Suppressor macrophage treated with lipopolysaccharide for 4 hours (primary cell): ENCODE measurements at places on chromosomes 3 and 15.

- no peak for DNase-seq
These were observed 658.8 kb upstream of the SGO1 start for GRCh38 chr3:20844851-20845250.

GRCh38 chr3:152243301-152243711 lies 25.4 kb upstream of the MBNL1 start:
- no peak for DNase-seq

DNA sequence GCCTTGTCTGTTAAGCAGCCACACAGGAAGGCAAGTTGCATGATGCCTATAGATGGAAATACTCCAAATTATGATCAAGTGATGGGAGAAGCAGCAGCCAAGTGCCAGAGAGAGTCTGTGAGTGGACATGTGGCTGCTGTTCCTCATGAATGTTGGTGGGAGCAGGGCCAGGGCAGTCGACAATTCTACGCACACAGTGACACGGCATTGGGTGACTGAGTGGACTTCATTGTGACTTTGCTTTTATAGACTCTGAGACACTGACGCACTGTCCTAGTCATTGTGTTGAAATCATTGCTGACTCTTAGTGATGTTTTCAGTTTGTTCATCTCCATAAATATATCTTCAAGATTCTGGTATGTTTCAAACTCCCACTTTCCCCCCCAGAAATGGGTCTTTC lies 246.3 kb upstream of the SEMA6D start:
- no peak for DNase-seq

DNA sequence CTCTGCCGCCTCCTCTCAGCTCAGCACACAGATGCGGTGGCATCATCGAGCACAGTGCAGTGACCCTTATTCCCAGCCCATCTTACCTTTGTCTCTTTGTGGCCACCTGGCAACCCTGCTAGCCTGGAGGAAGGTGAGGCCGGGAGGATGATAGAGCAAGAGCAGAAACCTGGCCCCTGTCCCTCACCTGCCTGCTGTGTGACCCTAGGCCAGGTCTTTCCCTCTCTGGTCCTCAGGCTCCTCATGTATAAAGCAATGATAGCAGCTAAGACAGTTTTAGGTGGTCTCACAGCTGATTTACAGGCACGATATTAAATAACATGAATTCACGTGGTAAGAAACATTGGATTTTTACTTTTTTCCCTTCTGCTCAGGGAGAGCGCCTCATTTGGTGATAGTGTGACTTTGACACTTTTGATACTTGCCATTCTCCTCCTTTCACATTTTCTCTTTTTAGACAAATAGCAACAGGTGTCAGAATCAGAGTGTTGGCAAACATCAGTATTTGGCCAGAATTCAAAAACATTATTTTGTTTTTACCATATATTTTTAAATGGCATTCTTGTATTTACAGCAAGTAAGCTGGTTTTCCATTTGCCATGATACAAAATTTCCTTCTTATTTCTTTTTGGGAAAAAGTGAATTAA lies 29.5 kb upstream of the CTSH start:
- no peak for DNase-seq

DNA sequence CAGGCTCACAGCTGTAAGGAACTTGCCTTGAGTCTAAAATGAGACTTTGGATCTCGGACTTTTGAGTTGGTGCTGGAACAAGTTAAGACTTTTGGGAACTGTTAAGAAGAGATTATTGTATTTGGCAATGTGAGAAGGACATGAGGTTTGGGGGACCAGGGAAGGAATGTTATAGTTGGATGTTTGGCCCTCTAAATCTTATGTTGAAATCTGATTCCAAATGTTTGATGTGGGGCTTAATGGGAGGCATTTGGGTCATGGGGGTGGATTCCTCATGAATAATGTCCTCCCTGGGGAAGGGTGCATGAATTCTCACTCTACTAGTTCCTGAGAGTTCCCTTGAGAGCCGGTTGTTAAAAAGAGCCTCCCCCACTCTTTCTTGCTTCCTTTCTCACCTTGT lies 18.5 kb upstream of the CHCHD6 start:
- no peak for DNase-seq

DNA sequence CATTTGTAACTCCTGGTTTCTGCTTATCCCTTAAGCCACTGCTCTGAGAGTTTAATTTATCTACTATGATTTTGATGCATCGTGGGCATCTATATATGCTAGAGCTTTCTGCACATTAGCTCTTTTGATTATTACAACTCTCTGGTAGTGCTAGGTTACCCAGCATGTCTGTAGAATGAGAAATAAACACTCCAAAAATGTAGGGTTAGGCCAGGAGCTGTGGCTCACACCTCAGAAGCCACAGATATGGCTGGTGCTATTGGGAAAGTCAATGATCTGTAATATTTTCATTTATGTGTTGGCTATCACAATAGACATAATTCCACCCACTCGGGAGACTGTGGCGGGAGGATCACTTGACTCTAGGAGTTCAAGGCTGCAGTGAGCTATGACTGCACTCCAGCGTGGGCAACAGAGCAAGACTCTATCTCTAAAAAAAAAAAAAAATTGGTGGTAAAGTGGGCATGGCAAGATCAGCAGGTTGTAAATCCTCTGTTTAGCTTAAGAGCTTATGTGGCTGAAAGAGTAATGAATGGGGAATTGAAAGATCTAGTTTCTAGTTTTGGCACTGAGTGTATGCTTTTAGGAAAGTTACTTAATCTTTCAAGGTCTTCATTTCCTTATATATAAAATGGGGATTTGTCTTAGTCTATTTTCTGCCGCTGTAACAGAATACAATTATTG lies 6.3 kb downstream of the TIGIT start:
- no peak for DNase-seq

DNA sequence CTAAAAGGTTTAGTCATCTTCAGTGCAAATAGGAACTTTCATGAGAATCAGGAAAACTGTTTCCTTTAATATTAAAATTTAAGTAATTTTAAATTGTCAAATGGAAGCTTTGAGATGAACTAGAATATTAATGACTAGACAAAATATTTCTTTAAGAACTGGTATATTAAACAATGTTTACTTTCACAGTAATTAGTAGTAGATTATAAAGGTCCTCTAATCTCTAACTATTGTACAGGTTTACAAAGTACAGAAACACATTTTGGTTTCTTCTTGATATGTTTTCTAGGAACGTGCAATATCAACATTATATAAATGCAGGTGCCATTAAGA lies 138.9 kb downstream of the CLASP2 start:
- no peak for DNase-seq

DNA sequence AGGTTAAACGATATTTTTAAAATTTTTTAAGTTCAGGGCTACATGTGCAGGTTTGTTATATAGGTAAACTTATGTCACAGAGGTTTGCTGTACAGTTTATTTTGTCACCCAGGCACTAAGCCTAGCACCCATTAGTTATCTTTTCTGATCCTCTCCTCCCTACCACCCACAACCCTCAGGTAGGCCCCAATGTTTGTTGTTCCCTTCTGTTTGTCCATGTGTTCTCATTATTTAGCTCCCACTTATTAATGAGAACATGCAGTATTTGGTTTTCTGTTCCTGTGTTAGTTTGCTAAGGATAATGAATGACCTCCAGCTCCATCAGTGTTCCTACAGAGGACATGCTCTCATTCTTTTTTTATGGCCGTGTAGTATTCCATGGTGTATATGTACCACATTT lies 14.9 kb downstream of the FAM162A start:
- no peak for DNase-seq

DNA sequence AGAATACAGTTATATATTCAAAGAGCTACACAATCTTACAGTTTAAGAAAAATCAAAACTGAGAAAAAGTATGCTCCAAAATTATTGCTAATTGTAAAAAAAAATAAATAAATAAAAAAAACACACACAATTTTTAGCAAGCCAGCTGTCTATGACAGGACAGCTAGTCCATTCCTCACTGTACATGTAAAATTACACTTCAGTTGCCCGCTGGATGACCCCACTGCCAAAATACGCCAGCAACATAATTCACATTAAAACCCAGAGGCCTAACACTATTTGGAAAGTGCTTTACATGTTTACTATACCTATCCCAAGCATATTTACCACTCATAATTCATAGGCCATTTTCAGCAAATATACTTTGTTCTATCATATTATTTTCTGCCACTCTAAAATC lies 5.8 kb downstream of the MYO9A start:
- DNase-seq, result no peak

GRCh38 chr3:160395297-160395696 lies 3.7 kb downstream of the IFT80 start:
- DNase-seq, result no peak

DNA sequence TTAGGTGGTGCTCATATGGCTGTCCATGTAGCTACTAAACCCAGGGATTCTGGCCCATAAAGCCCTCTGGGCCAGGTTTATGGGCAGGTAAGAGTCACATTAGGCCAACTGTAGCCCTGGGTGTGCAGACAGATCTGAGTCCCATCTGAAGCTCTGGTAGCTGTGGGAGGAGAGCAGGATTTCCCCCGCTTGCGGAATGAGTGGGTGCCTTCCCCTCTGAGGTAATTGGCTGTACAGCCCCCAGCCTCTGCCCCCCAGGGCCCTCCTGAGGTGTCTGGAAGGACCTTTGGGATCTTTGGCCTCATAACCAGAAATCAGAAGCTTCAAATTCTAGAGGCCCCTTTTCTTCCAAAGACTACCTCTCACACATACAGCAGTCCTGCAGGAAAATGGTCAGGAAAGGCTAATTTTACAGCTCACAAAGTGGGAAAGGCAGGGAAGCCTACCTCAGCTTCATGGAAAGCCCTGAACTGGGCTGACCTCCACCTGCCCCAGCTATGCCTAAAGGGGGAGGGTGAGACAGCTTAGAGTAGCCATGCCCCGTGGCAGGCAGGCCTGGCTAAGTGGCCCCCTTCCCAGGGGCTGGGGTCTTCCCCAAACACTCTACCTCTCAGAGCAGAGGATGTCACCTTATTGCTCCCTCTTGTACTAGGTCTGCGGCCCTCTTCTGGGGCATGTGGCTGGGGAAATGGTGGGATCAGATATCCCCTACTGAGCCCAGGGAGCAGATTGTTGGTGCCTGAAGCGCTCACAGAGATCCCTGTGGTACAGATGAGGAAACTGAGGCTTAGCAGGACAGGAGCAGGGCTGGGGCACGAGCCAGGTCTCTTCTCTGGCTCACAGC lies 16.8 kb downstream of the HEMK1 start:
- DNase-seq, result no peak

DNA sequence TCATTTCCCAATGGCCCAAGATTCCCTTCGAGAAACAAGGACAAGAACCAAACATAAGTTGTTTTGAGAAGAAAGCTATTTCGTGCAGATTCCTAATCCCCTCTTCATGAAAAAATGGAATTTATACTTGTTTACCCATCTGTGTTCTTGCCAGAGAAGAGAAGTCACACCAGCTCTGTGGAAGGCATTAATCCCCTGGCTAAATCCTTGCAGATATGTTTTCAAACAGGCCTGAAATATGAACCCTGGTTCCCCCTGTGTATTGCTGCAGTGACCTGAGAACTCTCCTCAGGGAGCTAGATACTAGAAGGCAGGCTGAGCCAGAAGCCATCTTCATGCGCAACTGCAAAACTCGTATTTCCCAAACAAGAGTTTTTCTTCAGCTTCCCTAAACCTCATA lies 337.7 kb downstream of the NEK10 start:
- no peak for DNase-seq

- DNase-seq, result no peak
These were observed 101.9 kb downstream of the SOX14 start for GRCh38 chr3:137866001-137866400.

- DNase-seq, result no peak
These were observed 312.3 kb downstream of the EPHA3 start for GRCh38 chr3:89419647-89420241.

DNA sequence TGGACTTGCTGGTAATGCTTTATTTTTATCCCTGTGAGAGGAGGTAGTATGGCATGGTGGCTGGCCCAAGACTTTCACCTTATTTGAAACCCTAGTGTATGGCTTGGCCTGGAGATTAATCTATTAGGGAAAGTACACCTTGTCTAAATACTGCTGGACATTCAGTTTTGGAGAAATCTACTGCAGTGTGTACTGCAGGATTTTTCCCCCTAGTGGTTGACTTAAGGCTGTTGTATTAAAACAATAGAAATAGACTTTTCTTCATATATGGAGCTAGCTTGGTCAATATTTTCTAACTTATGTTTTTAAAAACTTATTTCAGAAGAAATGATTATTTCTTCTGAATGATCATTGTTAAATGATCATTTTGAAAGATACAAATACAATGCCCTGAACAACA lies 13.9 kb upstream of the SLITRK3 start:
- DNase-seq, result no peak

DNA sequence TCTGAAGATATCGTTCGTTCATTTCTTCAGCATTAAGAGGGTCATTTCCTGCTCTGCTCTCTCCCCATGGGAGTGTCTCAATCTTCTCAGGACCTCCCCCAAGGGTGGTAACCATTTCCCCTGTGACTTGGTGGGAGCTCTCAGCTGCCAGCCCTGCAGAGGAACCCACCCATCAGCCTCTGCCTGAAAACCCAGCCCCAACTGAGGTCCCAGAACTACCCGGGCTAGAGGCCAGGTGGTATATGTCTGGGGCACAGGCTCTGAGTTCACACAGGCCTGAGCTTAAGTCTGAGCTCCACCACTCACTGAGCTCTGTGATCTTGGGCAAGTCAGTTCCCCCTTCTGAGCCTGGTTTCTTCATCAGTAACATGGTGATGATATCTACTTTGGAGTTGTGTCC lies 10.0 kb upstream of the ATP2B2 start:
- DNase-seq, result no peak

- peak; percentile 30 for DNase-seq
These were observed 17.7 kb downstream of the ATG7 start for GRCh38 chr3:11289864-11290263.
